ENCODE measurements at places on chromosomes 2 and 18.

- DNase-seq, result no peak
Observed at GRCh38 chr18:55587418-55588110, 428 bp downstream of the TCF4 start.

- no peak for DNase-seq
Observed at GRCh38 chr2:152447897-152448296, 112.9 kb downstream of the FMNL2 start.

GRCh38 chr2:15561574-15562344 is 625 bp upstream of the NBAS start:
- peak; percentile 47 for DNase-seq

- no peak for DNase-seq
Observed at GRCh38 chr2:180180511-180180910, 173.4 kb upstream of the CWC22 start.

GRCh38 chr2:2791606-2792005 is 460.5 kb upstream of the MYT1L start:
- no peak for DNase-seq

DNA sequence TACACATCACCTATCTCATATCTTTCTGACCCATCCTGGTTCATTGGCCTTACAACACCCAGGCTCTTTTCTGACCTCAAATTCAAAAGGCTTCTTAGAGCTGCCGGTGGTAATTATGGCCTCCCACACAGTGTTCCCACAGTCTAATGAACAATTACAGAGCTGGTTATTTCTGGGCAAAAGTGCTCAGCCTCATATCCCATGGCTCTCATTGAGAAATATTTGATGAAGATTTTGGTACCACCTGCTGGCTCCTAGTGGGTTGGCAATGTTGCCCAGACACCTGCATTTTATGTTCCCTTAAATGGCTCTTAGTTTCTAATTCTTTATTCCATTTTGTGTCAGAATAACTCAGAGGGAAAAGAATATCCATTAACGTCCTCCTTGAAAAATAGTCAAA is 20.1 kb upstream of the SCYGR2 start:
- DNase-seq, result no peak

DNA sequence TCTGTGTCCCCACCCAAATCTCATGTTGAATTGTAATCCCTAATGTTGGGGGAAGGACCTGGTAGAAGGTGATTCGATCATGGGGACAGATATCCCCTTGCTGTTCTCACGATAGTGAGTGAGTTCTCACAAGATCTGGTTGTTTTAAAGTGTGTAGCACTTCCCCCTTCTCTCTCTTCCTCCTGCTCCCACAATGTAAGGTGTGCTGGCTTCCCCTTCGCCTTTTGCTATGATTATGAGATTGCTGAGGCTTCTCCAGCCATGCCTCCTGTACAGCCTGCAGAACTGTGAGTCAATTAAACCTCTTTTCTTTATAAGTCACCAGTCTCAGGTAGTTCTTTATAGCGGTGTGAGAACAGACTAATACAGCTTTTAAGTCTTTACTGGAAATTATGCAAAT is 193.3 kb upstream of the RBBP8 start:
- no peak for DNase-seq

GRCh38 chr2:86485103-86485502 is 43.9 kb downstream of the KDM3A start:
- DNase-seq, result no peak

- no peak for DNase-seq
Observed at GRCh38 chr2:69196327-69197117, 183.5 kb downstream of the ANTXR1 start.

GRCh38 chr2:96225016-96225533 is 16.4 kb upstream of the STARD7 start:
- DNase-seq, result no peak

DNA sequence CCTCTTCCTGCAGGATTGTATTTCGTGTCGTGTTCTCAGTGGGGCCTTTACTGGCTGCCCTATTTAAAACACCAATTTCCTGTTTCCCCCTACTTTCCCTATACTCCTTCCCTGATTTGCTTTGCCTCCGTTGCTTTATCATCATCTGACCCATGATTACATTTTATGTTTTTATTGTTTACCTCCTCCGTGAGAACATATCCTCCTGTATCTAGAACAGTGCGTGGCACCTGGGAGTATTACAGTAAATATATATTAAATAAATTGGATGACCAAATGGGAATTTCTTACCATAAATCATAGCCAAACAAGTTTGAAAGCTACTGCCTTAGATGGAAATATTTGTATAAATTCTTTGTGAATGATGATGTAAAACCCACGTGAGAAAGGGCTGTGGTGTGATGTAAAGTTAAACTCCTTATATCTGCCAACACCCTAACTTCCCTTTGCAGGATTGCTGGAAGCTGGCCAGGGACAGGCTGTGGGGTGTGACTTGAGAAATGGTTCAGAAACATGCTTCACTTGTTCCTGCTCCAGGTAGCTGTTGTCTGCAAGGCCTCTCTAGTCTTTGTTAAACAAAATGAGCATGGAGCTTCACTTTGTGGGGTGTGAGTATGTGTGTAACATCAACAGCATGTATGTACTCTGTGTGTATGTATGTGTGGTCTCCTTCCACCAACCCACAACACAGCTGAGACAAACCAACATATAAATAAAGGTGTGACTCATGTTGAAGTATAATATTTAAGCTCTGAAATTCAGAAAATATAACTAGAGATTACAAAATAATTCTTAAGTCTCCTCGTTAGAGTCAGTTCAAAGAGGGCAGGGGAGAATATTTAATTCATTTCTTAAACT is 40.3 kb downstream of the LHCGR start:
- no peak for DNase-seq

DNA sequence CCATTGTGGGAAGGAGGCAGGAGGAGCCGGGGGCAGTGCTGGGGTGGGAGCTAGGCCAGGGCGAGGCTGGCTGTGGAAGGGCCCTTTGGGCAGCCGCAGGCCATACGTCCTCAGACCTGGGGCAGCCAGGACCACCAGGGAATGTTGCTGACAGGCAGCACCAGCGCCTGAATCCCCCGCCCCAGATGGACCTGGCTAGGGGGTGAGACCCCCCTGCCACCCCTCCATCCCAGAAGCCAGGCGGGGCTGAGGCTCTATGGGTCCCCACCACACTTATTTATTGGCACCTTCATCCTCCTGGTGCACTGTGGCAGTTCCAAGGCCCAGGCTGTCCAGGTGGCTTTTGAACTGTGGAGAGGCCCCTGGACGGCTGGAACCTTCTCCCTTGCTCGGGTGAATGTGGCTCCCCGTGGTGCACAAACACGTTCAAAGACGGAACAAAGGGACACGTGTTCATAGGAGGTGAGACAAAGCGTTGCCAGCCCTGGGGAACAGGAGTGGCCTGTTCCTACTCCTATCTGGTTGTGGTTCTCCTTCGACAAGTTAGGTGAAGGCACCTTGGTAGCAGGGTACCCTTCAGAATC is 35.1 kb downstream of the RAMP1 start:
- DNase-seq, result no peak

GRCh38 chr2:14634489-14635390 is 2.2 kb downstream of the LRATD1 start:
- peak; percentile 50 for DNase-seq

- no peak for DNase-seq
Observed at GRCh38 chr2:73109431-73110167, 3.1 kb downstream of the RAB11FIP5 start.

GRCh38 chr18:48819276-48819675 is 131.5 kb downstream of the SMAD7 start:
- no peak for DNase-seq

DNA sequence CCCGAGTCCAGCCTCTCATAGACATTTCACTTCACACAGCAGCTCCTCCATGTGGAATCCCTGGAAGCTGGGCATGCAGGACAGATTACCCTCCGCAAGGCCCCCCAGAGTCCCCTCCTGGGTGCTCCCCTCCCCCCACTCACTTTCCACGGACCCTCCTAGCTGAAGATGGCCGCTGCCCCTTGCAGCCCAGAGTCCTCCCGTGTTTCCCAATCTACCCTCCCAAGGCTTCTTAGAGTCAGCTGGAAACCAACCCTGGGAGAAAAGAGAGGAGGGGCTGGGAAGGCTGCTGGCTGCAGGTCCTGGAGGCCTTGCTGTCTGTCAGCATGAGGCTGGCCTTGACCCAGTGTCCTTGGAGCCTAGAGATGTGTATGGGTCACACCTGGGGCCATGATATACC is 49.0 kb upstream of the HAAO start:
- no peak for DNase-seq
